ENCODE measurements at places on chromosomes 12 and 14. TPM values are rescaled to one million over a fixed set of nuclear protein-coding genes. Genes with fewer than 3 reads are reported as not detected.

GRCh38 chr14:68268197-68268596, 448.6 kb downstream of the RAD51B start:
- H3K4me1 ChIP-seq, result peaks cover 93% of the 10 kb centered on the region
- H3K36me3 ChIP-seq, result peaks cover 7% of the 10 kb centered on the region
- peak overlapping the region; percentile 63 for H3K4me3 ChIP-seq
- DNase-seq, result no peak

DNA sequence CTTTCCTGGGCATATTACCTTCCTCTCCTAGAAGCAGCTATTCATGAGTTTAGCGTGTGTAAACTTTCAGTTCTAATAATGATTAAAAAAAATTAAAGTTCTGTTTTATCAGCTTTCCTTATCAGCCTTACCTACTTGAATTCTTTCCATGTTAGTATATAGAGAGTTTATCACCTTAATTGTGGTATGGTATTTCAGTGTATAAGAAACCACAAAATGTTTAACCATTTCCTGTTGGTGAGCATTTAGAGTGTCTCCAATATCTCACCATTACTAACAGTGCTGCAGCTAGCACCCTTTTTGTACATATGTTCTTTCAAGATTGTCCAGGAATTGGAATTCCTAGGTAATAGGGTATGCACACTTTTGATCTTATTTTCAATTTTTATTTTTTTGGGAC, 89.5 kb downstream of the FBXO33 start:
- H3K4me3 ChIP-seq, result no peak overlapping the region
- H3K27me3 ChIP-seq, result no peaks in the 10 kb centered on the region
- DNase-seq, result no peak
- no peaks in the 10 kb centered on the region for H3K4me1 ChIP-seq
- peaks cover 54% of the 10 kb centered on the region for H3K36me3 ChIP-seq
- no peak overlapping the region for H3K27ac ChIP-seq

- peaks cover 4% of the 10 kb centered on the region for H3K4me1 ChIP-seq
- no peak for DNase-seq
- no peak overlapping the region for H3K4me3 ChIP-seq
- H3K27me3 ChIP-seq, result peaks cover 12% of the 10 kb centered on the region
- H3K36me3 ChIP-seq, result no peaks in the 10 kb centered on the region
Measured at GRCh38 chr12:111316671-111317070, 52.2 kb downstream of the PHETA1 start.

DNA sequence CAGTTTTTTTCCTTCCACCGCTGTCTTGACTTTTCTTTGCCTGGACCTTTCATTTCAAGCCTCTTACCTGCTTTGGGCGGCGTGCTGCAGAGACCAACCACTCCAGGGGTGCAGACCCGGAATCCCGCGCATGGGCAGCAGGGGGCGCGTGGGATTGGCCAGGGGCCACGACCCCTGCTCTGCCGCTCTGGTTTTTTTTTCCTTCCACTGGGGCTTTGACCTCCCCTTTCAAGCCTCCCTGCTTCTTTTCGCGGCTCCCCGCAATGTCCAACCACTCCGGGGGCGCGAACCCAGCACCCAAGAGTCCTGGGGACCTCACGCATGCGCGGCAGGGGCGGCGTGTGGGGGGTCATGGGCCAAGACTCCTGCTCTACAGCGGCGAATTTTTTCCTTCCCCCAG, 325.1 kb downstream of the ALG10 start:
- H3K4me1 ChIP-seq, result no peaks in the 10 kb centered on the region
- H3K27ac ChIP-seq, result no peak overlapping the region
- H3K36me3 ChIP-seq, result no peaks in the 10 kb centered on the region

DNA sequence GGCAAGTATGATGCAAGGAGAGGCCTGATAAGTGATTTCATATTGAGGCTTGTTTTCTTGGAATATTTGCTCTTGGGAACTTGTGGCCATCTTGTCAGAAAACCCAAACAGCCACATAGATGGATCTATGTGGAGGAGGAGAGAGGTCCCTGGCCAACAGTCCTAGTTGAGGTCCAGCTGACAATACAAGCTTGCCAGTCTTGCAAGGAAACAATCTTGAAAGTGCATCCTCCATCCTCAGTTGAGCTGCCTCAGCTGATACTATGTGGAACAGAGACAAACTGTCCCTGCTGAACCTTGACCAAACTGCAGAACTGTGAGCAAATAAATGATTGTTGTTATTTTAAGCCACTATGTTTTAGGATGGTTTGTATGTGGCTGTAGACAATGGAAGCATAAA, 146.4 kb downstream of the TMX1 start:
- H3K4me3 ChIP-seq, result no peak overlapping the region
- no peak for DNase-seq
- no peaks in the 10 kb centered on the region for H3K27me3 ChIP-seq
- no peaks in the 10 kb centered on the region for H3K36me3 ChIP-seq
- no peaks in the 10 kb centered on the region for H3K4me1 ChIP-seq

DNA sequence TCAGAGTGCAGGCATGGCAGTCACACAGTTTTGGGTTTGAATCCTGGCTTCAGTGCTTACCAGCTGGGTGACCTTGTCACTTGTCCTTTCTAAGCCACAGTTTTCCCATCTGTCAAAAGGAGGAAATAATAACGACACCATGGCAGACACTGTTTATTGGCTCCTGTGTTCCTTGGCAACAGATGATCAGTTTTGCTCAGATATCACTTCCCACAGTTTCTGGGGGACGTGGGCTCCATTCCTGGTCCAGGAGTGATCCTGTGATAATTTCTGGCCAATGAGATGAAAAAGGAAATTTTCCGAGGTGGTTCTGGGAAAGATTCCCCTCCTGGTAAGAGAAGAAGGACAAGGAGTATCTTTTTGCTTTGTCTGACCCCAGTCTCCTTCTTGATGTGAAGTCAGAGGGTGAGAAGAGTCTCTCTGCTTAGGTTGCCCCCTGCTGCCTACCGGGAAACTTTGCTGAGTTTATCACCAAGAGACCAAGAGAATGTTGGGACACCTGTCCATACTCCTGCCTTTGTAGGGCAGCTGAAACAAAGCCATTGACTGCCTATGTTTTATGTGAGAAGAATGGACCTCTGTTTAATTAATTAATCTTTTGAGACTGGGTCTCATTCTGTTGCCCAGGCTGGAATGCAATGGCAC, 178.9 kb upstream of the NRXN3 start:
- peaks cover 2% of the 10 kb centered on the region for H3K27me3 ChIP-seq
- no peaks in the 10 kb centered on the region for H3K4me1 ChIP-seq
- DNase-seq, result no peak
- no peak overlapping the region for H3K27ac ChIP-seq
- H3K4me3 ChIP-seq, result no peak overlapping the region

GRCh38 chr12:95074766-95075165, 1.3 kb upstream of the NR2C1 start:
- H3K4me1 ChIP-seq, result peaks cover 11% of the 10 kb centered on the region
- H3K27ac ChIP-seq, result no peak overlapping the region
- no peaks in the 10 kb centered on the region for H3K27me3 ChIP-seq
- DNase-seq, result no peak
- H3K4me3 ChIP-seq, result no peak overlapping the region

GRCh38 chr14:63318835-63319234, at the start of gene GPHB5:
TSS of gene GPHB5 (minus strand) at chr14:63318935. CDS start at chr14:63317849, 1,086 bp downstream.
- no peaks in the 10 kb centered on the region for H3K36me3 ChIP-seq
- H3K4me1 ChIP-seq, result no peaks in the 10 kb centered on the region
- H3K27ac ChIP-seq, result no peak within 1 kb of the TSS
- H3K27me3 ChIP-seq, result peaks cover 10% of the 10 kb centered on the region

C12orf54 gene
- not detected for total RNA-seq

RNFT2 gene
- 7.5 TPM for total RNA-seq

CAPZA3 gene
- not detected for total RNA-seq

PLCZ1 gene
- not detected for total RNA-seq
